Cardiac septum (tissue), 1 donor: ENCODE measurements at places on chromosomes 4 and X.

DNA sequence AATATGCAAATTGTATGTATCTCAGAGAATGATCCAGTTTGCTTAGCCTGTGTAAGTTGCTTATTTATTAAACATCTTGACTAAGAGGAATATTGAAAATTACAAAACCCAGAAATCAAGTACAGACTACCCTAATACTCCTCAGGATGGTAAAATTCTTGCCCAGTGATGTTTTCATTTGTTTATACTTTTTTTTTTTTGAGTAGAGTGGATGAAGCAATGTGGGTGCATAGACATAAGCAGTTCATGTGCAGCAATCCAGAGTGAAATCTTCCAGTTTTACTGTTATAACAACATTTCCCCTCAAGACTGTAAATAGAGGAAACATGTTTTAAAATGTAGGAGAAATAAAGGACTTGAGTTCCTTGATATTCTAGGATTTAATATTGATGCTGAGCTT, 4.7 kb downstream of the GLRB start:
- DNase-seq: no peak

- DNase-seq: no peak
These were observed 148.0 kb downstream of the USP46 start for GRCh38 chr4:52510939-52511565.

DNA sequence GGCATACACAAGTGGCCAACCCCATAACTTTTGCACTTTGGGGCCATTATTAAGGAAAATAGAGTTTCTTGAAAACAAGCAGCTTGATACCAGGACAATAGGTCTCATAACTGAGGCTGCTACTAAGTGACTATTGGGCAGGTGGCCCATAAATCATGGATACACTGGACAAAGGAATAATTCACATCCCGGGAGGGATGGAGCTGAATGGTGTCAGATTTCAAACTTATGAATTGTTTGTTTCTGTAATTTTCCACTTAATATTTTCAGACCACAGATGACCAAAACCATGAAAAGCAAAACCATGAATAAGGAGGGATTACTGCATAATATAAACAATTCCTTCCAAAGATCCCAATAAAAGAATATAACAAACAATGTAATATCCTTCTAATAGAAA, 114.4 kb downstream of the WDFY3 start:
- no peak for DNase-seq

DNA sequence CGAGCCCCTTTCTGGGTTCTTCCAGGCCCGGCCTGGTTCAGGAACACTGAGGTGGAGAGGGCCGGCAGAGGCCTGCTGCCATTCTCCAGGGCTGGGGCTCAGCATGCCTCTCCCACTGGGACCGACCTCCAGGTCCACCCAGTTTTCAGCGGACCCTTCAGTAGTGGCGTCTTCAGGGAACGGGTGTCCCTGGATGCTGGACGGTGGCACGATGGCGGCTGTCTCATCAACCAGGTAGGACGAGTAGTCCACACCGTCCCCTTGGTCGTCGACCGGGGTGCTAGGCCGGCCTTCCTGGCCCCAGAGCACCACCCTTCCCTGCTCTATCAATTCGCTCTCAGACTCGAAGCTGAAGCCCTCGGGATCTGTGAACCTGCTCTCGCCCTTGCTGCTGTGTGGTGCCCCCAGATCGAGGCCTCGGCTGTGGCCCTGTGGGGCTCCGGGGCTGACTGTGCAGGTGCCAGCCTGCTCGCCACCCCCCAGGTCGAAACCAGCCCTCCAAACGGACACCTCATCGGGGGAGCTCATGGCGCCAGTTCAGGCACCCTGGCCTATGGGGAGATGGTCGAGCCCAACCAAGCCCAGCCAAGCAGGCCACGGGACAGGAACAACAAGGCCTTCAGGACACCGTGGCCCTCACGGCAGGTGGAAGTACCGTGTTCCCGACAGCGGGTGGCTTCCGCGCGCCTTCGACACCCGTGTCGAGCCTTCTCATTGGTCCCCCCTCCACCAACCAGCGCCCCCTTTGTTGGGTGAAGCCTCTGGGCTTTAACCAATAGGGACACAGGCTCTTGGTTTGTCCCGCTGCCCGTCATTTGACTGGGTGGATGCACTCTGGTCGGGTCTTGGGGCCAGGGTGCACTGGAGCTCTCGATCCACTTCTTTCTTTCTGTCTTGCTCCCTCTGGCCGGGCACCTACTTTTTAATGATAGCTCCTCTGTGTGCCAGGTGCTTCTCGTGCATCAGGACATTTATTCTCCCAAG, 814 bp upstream of the LOC101059915 start:
- DNase-seq: no peak

DNA sequence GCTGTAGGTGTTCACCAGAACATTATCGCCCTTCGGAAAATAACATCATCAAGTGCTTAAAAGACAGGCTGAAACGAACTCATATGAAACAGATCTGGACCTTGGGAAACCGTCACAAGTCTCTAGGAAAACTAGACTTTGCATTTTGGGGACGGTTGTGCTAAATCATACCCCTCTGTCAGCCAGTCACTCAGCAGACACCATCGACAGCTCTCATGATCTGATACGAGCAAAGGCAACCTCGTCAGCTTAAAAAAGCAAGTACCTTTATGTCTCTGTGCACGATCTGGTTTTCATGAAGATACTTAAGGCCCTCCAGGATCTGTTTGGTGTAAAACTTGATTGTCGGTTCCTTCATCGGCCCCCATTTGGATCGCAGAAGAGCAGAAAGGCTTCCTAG, 48.4 kb downstream of the PDHA1 start:
- no peak for DNase-seq

GRCh38 chr4:16136827-16137226, 53.0 kb upstream of the PROM1 start:
- DNase-seq: no peak

GRCh38 chrX:39377157-39377556, 575.9 kb downstream of the MID1IP1 start:
- DNase-seq: no peak

GRCh38 chrX:16606142-16606720, 43.7 kb upstream of the S100G start:
- DNase-seq: no peak

DNA sequence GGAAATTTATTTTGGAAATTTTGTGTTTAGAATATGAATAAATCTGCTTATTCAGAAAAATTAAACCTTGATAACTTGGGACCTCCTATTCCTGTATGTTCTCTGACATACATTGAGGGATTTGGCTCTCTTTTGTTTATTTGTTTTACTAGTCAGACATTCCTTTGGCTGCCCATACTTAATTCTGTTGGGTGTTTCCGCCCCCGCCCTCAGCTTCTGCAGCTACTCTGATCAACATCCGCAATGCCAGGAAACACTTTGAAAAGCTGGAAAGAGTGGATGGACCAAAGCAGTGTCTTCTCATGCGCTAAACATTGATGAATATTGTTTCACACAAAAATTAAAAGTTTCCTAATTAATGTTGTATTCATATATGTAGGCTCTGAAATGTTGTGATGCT, 40.5 kb downstream of the RRAGB start:
- DNase-seq: no peak

DNA sequence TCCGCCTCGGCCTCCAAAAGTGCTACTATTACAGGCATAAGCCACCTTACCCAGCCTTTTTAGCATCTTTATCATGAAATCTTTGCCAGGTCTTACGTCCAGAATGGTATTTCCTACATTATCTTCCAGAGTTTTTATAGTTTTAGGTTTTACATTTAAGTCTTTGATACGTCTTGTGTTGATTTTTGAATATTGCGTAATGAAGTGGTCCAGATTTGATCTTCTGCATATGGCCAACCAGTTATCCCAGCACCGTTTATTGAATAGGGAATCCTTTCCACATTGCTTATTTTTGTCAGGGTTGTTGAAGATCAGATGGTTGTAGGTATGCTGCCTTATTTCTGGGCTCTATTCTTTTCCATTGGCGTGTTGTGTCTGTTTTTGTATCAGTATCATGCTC, 349.6 kb downstream of the KCTD8 start:
- DNase-seq: no peak

DNA sequence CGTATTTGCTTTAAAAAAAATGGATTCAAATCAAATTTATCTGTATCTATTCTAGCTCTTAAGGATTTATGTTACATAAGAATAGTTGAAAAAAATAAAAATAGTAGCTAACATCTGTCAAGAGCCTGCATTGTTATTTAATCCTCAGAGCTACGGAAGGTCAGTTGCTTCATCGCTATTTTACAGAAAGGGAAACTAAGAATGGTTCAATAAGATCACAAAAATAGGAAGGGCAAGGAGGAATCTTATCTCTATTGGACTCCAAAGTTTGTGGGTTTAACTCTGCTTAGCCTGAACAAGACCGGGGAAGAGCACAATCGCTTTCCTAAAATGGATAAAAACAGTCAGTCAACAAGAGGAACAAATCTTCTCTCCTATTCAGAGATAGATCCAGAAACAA, 270.2 kb upstream of the SMIM31 start:
- DNase-seq: no peak
